ENCODE measurements at places on chromosomes 1 and 21.
A peak's percentile ranks its signal among the peaks of the same experiment; 100 is the strongest.

GRCh38 chr1:155062702-155063411, 683 bp upstream of the EFNA4 start:
- no peak for DNase-seq

DNA sequence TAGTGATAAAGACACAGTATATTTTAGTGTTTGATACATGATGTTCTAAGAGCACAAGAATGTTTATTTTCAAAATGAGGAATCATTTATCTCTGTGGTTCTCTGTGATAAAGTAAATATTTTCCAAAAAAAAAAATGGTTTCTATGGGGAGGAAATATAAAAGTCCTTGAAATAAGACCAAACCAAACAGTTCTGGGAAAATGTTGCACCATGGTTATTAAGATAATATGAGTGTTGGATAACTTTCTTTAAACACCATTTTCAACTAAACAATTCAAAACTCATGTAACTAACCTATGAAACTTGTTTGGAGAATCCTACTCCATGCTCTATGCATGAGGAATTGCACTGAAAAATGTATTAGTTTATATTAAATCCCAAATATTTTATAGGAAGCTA, 184.6 kb downstream of the KCNT2 start:
- DNase-seq = no peak

DNA sequence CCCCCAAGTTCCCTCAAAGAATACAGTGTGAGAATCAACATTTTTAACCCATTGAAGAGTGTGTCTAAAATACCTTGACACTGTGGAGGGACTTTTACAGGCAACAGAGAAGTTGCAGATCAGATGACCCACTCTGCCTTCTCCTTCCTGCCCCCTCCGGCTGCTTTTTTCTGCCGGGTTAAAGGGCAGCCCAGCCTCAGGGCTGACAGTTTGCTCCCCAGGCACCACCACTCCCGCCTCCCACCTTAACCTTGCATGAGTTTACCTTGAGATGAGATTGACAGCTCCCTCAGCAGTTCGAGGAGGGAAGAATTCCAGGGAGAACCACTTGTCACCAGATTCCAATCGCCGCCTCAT, 3.2 kb downstream of the MTHFR start:
- DNase-seq = no peak

DNA sequence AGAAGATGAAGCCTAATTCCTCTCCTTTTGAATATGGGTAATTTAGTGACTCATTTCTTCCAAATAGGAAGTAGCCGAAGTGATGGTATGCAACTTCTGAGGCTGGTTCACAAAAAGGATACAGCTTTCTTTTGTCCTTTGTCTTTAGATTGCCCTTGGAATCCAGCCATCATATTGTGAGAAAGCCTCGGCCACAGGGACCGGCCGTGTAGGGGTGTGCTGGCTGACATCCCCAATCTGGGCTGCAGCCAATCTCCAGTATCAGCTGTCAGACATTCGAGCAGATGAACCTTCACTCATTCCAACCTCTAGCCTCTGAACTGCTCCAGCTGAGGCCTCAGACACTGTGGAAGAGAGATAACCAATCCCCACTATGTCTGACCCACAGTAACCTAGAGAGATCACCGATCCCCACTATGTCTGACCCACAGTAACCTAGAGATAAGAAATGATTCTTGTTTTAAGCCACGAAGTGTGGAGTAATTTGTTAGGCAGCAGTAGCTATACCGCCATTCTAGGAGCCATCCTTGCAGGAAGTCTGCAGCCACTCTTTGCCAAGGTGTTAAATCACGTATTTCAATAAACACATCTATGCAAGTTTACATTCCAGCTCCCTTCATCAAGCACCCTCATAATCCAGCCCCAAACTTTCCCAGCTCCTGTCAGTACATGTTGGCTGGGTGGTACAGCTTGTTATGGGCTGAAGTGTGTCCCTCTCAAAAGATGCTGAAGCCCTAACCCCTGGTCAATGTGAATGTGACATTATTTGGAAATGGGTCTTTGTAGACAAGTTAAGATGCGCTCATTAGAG, 2.9 kb upstream of the DIP2A start:
- DNase-seq = peak; percentile 71

GRCh38 chr1:34155860-34156259, 9.2 kb downstream of the CSMD2 start:
- DNase-seq = no peak

DNA sequence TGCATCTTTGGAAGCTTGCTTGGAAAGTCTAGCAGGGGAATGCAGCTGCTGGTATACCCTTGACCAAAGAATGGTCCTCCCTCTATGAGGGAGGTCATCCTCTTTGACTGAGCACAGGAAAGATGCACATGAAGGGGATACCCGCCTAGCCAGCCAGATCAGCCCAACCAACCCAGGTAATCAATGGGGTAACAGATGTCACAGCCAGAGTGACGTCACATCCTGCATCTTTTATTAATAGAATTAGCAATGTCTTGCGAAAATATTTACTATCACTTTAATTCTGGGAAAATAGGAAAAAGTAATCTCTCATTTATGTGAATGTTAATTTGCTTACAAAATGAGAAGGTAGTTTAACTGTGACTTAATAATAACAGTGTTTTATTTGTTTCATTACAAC, 25.6 kb upstream of the PTBP2 start:
- no peak for DNase-seq

DNA sequence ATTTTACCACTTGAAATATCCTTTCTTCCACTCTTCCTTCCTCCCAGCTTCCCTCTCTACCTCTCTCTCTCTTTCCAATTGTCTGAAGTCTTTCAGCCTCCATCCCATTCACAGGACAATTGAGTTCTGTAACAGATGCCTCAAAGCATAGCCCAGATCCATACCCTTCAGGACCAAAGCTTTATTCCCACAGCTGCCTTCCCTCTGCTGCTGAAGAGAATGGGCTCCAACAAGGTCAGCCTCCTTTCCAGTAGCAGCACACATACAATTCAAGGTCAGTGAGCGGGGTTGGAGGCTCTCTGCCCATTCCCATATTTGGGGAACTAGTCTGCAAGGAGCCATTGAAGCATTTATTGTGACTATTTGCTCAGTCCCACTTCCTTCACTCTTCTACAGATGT, 179.9 kb downstream of the DPYD start:
- no peak for DNase-seq

- DNase-seq = peak; percentile 74
Measured at GRCh38 chr1:109214695-109215623, 1.2 kb downstream of the SARS1 start.

DNA sequence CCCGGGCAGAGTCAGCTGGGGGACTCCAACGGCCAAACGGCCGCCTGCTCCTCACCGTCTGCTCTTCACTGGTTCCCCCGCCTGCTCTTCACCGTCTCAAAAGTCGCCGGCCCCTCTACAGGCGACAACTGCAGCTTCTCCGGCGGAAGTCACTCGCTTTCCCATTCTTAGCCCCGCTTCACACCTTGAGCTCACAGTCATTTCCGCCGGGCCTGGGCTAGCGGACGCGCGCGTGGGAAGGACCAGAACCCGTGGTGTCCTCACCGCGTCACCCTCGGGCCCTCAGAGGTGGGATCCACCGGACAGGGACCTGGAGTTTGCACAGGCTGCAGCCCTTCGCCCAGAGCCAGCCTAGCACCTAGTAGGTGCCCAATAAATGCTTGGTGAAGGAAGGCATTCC, 27.9 kb upstream of the HJV start:
- DNase-seq = no peak

DNA sequence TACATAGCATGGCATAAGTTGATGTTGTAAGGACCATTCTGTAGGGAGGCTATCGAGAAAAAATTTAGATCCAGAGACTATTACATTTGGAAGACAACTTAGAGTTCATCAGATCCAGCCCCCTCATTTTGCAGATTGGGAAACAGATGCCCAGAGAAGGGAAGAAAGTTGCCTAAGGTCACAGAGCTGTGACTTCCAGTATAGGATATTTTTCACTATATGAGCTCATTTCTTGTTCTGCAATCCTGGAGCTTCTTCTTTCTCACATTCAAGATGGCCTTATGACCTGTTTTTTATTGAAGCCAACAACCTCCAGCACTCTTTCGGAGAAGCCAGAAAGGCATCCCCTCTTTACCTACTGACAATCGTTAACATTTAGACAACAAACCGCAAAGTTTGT, 421.8 kb upstream of the PLXNA2 start:
- DNase-seq = no peak

GRCh38 chr1:107618539-107618938, 346.4 kb downstream of the VAV3 start:
- DNase-seq = no peak

DNA sequence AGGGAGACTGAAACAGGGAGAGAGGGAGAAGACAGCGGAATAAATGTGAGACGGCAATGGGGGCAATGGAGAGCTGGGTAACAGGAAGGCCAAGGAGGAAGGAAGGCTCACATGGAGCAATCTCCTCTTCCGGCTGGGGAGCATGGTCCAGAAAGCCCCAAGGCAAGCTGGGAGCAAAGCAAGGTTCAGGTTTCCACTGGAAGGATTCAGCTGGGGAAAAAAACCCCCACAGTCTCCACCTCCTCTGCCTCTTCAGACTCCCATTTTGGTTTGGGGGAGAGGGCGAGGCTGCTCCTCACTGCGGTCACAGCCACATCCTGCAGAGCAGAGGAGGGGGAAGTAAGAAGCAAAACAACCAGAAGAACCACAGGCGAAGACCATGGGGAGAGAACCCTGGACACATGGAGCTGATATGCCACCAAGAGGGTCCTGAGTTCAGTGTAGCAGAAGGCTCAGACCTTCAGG, 650 bp downstream of the TNFAIP8L2 start:
- no peak for DNase-seq

DNA sequence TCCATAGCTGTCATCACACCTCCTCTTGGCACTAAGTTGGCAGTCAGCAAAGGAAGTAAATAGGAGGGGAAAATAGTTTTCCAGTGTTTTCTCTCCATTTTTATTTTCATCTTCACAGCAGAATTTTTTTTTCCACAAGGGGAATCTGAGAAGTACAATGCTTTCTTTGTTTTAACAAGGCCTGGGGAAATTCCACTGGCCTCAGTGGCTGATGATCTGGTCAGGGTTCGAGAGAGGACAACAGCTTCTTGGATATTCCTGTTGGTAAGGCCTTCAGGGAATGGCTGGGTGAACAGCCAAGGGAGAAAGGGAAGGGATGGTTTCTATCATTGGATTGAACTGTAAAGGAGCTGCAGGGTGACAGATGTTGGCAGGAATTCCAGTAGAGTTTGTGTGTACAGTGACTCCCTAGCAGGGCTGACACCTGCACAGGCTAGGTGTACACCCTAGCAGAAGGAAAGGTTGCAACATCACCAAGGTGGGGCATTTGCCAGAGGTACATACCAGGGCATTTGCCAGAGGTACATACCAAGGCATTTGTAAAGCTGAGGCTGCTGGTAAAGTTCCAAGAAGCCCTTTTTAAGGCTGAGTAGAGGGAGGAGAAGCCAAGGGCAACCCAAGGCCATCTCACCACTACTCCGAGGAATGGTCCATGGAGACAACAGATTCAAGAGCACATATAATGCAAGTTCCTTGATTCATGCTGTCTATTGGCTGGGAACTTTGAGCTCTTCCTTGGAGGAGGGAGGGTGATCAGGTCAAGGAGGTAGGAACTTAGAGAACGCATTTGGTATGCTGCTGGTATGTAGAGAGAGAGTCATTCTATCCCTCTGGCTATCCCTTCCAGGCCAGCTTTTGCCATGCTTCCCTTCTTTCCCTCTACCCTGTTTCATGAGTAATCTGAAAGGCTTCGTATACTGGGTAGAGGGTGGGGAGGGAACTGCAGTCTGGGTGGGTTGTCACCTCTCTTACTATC, 3.1 kb downstream of the GJA5 start:
- peak; percentile 95 for DNase-seq

GRCh38 chr1:3369446-3370076, 84.9 kb upstream of the ARHGEF16 start:
- peak; percentile 18 for DNase-seq

- no peak for DNase-seq
Measured at GRCh38 chr1:93649231-93649630, 32.4 kb downstream of the BCAR3 start.

- DNase-seq = peak; percentile 91
Measured at GRCh38 chr1:156262461-156263287, 14.8 kb upstream of the PAQR6 start.

DNA sequence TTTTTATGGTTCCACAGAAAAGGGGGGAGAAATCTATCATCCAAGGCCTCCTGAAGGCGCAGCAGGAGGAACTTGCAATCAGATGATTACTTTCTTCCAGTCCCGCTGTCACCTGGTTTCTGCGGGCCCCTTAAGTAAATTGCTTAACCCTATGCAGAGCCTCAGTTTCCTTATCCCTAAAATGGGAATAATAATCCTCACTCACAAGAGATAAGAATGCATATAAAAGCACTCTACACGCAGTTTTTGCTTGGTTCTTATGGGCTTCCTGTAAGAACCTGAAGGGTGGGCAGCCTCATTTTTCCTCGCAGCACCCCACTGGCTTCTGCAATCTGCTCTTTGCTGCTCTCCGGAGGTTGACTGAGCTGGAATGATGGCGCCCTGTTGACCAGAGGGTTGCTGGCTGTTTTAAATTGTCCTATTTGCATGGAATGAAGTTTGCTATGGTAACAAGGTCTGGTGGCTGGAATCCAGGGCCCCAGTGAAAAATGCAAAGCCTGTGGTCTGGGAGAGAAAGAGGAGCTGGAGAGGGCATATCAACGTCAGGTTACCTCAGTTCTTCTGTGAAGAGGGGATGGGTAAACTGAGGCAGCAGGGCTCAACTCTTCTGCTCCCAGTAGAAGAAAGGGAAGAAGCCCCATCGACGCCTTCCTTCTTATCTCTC, 1.0 kb upstream of the KAZN start:
- DNase-seq = no peak

DNA sequence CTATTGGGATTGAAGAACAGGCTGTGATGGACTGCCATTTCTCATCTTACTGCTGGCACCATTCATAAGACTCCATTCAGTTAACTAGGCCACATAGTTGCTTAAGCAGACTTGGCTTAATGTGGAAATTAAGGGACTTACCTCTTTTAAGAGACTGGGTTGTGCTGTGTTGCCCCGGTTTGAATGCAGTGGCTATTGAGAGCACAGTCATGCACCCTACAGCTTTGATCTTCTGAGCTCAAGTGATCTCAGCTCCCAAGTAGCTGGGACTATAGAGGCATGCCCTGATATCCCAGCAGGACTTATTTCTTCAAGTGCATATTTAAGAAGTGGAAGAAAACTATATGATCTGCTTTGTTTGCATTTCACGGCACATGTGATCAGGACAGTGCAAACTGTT, 181.1 kb downstream of the RASAL2 start:
- no peak for DNase-seq
